ENCODE measurements at places on chromosomes 3 and 15.

DNA sequence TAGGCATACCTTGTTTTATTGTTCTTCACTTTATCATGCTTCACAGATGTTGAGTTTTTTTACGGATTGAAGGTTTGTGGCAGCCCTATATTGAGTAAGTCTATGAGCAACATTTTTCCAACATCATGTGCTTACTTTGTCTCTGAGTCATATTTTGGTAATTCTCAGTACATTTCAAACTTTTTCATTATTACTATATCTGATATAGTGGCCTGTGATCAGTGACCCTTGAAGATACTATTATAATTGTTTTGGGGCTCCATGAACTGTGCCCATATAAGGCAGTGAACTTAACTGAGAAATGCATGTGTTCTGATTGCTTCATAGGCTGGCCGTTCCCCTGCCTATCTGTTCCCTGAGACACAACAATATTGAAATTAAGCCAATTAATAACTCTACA, 42.8 kb upstream of the NSMCE3 start:
- H3K27ac ChIP-seq: no peak overlapping the region
- H3K27me3 ChIP-seq: no peaks in the 10 kb centered on the region
- H3K36me3 ChIP-seq: no peaks in the 10 kb centered on the region
- no peak for DNase-seq
- H3K4me1 ChIP-seq: no peaks in the 10 kb centered on the region

DNA sequence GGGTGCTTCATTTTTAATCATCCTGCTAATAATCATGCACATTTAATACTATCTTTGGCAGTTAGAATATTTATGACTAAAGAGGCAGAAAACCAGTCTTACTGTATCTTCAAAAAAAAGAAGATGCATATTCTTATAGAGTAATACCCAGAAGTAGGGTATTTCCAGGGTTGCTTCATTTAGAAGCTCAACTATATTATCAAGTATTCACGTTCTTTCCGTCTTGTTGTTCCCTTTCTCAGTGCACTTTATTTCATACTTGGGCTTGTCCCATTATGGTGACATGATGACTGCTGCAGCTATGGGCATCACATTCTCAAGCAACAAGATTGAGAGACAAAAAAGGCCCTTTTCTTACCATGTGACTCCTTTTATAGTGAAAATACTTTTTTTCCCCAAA, 96.8 kb upstream of the ASB14 start:
- no peak overlapping the region for H3K27ac ChIP-seq
- no peaks in the 10 kb centered on the region for H3K27me3 ChIP-seq
- DNase-seq: no peak
- no peaks in the 10 kb centered on the region for H3K4me1 ChIP-seq

DNA sequence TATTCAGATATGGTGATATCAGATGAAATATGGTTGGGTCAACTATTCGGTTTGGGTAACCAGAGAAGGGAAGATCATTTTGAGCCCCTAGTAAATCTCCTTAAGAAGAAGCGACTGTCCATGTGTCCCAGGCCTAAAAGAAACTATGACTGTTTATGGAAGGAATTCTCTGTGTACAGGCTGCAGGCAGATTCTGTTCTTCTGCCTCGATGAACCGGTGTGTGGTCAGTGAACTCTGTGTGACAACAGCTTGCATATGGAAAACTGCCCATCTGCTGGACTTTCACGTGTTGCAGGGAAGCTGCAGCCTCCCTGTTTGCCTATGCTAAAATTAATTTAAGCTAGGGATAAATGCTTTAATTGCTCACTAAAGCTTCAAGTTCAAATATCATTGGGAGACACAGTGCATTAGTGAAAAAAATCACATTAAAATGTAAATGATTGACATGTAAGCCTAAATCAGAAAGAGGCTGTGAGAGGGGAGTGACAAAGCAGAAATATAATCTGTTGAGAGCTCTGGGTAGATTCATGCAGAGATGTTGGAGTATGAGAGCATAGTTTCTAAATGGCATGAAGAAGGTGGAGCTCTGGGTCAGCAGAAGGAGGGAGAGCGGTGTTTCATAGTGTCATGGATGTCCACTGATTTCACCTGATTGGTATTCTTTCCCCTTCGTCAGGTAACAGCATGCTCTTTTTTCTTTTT, 65.4 kb upstream of the PFN2 start:
- no peak overlapping the region for H3K27ac ChIP-seq
- H3K36me3 ChIP-seq: no peaks in the 10 kb centered on the region
- H3K27me3 ChIP-seq: no peaks in the 10 kb centered on the region
- no peaks in the 10 kb centered on the region for H3K4me1 ChIP-seq
- H3K4me3 ChIP-seq: no peak overlapping the region

DNA sequence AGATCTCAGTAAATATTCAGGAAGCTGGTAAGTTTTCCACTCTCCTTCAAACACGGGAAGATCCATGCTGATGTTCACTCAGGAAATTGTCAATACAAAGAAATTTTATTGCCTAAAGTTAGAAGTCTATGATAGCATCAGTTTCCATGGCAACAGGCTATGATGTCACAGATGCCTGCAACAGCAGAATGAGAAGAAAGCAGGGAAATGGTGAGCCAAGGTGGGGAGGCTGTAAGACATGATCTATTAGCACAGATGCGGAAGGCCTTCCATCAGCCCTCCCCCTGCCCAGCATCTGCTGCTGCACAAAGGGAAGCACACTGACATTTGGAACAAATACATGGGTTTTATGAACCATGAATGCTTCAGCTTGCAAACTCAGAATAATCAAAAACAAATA, 28.6 kb downstream of the EPHB1 start:
- no peaks in the 10 kb centered on the region for H3K36me3 ChIP-seq
- no peak overlapping the region for H3K27ac ChIP-seq
- DNase-seq: no peak
- H3K27me3 ChIP-seq: no peaks in the 10 kb centered on the region
- no peak overlapping the region for H3K4me3 ChIP-seq

DNA sequence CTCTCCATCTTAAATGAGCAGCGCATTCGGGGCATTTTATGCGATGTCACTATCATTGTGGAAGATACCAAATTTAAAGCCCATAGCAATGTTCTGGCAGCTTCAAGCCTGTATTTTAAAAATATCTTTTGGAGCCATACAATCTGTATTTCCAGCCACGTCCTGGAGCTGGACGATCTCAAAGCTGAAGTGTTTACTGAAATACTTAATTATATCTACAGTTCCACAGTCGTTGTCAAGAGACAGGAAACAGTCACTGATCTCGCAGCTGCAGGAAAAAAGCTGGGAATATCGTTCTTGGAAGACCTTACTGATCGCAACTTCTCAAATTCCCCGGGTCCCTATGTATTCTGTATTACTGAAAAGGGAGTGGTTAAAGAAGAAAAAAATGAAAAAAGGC, 44.4 kb upstream of the RASA2 start:
- no peaks in the 10 kb centered on the region for H3K27me3 ChIP-seq
- peak overlapping the region; percentile 46 for H3K4me3 ChIP-seq
- H3K27ac ChIP-seq: peak overlapping the region; percentile 76

- H3K4me3 ChIP-seq: no peak overlapping the region
- H3K27ac ChIP-seq: no peak overlapping the region
- no peak for DNase-seq
- no peaks in the 10 kb centered on the region for H3K4me1 ChIP-seq
Measured at GRCh38 chr15:49372366-49372765, 50.7 kb upstream of the FGF7 start.

DNA sequence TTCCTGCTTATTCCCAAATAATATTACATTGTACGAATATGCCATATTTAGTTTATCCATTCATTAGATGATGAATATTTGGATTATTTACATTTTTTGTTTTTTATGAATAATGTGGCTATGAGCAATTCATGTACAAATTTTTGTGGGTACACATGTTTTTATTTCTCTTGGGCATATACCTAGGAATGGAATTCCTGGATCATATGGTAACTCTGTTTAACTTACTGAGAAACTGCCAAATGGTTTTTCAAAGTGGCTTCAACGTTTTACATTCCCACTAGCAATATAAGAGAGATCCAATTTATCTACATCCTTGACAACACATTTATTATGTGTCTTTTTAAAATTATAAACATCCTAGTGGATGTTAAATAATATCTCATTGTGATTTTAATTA, 362.0 kb upstream of the TMCO5A start:
- no peaks in the 10 kb centered on the region for H3K27me3 ChIP-seq
- no peak overlapping the region for H3K4me3 ChIP-seq
- no peak overlapping the region for H3K27ac ChIP-seq
- DNase-seq: no peak
- H3K36me3 ChIP-seq: no peaks in the 10 kb centered on the region

DNA sequence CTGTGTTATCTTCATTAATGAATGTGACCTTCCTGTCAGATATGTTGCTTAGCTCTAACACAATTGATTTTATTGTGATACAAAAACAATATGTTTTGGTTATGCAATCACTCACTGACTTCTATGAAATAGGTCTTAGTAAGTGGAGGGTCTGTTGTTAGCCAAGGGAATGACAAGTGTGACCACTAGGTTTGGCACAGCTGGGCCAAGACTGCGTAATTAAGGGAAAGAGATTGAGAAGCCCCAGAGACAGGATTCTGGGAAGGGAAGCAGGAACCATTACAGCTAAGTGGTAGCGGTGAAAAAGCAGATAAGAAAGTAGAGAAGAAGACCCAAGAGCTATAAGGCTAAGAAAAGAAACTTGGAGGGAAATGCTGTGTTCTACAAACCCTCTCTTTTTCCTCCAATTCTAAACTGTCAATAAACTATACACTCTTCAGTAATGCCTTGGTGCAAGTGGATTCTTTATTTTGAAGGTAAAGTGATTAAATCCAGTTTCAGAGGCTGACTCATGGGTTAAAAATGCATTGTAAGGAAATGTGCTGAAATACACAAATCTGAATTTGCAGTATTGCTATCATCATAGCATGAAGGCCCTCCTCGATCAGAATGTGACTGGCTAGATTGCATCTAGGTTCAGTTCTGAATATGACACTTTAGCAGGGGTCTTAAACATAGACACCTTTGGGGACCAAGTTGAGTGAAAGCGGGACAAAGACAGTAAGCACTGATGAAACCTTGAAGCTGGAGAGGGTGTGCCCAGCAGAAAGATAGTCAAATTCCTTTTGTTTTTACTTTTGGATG, 26.1 kb downstream of the KCNMB2 start:
- H3K27me3 ChIP-seq: no peaks in the 10 kb centered on the region
- no peaks in the 10 kb centered on the region for H3K4me1 ChIP-seq
- DNase-seq: no peak
- no peak overlapping the region for H3K4me3 ChIP-seq

DNA sequence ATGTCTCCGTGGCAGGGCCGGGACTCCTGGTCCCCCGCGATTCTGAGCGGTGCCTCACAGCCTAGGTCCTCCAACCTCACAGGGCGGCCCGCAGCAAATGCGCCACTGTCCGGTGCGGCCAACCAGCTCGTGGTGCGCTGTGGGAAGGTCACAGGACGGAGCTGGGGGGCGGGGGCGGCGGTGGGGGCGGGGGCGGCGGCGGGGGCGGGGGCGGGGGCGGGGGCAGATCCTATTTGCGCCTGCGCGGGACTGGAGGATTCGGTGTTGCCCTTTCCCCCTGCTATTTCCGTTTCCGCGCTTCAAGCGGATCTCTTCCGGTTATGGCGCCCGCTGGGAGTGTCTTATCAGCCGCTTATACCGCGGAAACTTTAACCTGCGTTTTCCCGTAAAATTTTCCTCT, 106.7 kb upstream of the SNRPN start:
- H3K27me3 ChIP-seq: no peaks in the 10 kb centered on the region
- no peaks in the 10 kb centered on the region for H3K36me3 ChIP-seq
- H3K4me1 ChIP-seq: no peaks in the 10 kb centered on the region
- peak overlapping the region; percentile 68 for H3K4me3 ChIP-seq
- no peak for DNase-seq

GRCh38 chr3:45002720-45003119, 23.4 kb upstream of the CLEC3B start:
- H3K4me3 ChIP-seq: no peak overlapping the region
- H3K36me3 ChIP-seq: peaks cover 44% of the 10 kb centered on the region
- no peaks in the 10 kb centered on the region for H3K27me3 ChIP-seq
- H3K4me1 ChIP-seq: no peaks in the 10 kb centered on the region

- no peak overlapping the region for H3K27ac ChIP-seq
- H3K27me3 ChIP-seq: no peaks in the 10 kb centered on the region
- no peaks in the 10 kb centered on the region for H3K36me3 ChIP-seq
- DNase-seq: no peak
- H3K4me3 ChIP-seq: no peak overlapping the region
Measured at GRCh38 chr3:105688821-105689220, 180.0 kb downstream of the CBLB start.

DNA sequence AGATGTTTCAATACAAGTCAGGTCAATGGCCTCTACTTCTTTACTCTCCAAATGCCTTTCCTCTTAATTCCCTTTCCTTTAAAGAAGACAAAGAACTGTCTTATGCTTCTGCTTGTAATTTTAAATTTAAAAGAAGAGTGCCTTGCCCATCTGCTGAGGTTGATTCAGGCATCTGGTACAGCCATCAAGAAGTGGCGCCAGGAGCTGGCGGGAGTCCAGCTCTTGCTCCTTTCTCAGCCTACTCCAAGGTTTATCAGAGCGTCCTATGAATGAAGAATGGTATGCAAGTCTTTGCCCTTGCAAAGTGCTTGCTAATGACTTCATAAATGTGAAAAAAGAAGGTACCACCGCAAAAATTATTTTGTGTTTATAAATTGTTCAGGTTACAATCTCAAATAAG, 294.6 kb upstream of the TGFBR2 start:
- peaks cover 16% of the 10 kb centered on the region for H3K4me1 ChIP-seq
- H3K27ac ChIP-seq: no peak overlapping the region
- H3K36me3 ChIP-seq: no peaks in the 10 kb centered on the region
- H3K4me3 ChIP-seq: no peak overlapping the region
- H3K27me3 ChIP-seq: no peaks in the 10 kb centered on the region
- no peak for DNase-seq

GRCh38 chr3:80355144-80355543, 587.3 kb upstream of the ROBO1 start:
- no peak for DNase-seq
- no peaks in the 10 kb centered on the region for H3K4me1 ChIP-seq
- H3K36me3 ChIP-seq: no peaks in the 10 kb centered on the region

DNA sequence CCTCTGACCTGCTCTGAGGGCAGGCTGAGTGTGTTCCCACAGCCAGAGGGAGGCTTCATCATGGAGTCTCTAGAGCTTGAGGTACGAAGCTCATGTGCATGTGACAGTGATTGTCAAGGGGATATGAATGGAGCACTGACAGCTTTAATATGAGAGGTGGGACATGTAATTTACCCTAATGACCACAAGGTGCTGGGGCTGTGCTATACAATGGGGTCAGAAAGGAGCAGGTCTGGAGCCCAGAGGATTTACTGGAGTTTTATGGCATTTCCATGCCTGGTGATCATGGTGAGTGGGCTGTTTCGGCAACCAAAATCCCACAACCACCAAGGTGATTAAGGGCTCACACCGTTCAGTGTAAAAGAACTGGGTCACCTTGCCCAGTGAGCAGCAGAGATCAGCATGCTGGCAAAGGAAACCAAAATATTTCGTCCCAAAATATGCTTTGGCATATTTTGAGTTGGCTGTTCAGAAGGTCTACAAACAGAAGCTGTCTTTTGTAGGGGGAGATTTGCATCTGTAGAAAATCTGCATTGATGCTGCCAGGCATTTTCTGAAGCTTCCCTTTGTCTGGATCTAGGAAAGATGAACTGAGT, 40.1 kb upstream of the RASGRF1 start:
- H3K4me1 ChIP-seq: no peaks in the 10 kb centered on the region
- no peak for DNase-seq
- no peaks in the 10 kb centered on the region for H3K36me3 ChIP-seq
- no peak overlapping the region for H3K27ac ChIP-seq
- H3K4me3 ChIP-seq: no peak overlapping the region
- no peaks in the 10 kb centered on the region for H3K27me3 ChIP-seq
